ENCODE measurements at places on chromosomes 2 and 18.
A peak's percentile ranks its signal among the peaks of the same experiment; 100 is the strongest.

DNA sequence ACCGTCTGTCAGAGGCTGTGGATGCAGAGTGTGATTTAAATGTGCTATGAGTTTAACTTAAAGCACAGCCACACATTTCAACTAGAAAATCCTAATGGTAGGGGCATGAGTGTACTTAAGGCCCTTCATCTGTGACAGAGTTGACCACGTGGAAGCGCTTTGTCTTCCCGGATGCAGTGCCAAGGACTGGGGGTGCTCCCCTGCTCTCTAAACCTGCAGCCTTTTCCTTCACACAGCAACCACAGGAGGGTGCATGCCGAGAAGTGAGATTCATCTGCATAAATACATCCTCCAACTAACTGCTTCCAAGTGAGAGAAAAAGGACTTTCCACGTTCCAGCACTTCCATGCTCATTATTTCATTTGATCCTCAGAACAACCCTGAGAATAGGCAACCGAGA, 149.6 kb downstream of the MYT1L start:
- H3K27me3 ChIP-seq, result no peaks in the 10 kb centered on the region
- H3K4me3 ChIP-seq, result no peak overlapping the region
- no peaks in the 10 kb centered on the region for H3K36me3 ChIP-seq
- H3K27ac ChIP-seq, result no peak overlapping the region

DNA sequence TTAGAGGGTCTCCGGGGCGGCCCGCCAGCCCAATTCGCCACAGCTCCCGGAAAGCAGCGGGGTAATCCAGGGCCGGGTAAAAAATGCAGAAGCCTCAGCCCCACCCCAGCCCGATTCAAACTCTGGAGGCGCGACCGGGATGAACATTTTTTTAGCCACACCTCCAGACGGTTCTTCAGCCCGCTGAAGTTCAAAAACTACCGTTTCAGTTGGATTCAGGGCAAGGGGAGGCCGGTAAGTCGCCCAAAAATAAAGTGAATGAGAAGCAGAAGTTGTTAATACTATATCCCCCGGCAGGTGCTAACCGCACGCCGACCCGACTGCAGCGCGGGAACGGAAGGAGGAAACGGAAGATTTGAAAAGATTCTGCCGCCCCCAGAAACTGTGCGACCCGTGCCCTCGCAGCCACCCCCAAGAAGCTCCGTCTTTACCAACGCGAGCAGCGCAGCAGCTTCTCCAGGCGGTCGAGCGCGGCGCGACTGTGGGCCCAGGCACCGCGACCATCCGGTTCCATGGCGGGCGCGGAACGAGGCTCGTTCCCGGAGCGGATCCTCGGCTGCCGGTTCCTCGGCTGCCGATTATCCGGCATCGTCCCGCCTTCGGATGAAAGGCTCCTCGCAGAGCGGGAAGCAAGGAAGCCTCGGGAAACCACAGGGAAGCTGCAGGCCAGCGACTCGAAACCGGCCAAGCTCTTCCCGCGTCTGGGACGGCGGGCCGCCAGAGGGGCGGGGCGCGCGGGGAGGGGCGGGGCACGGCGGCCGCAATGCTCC, at the start of gene BARD1:
Gene BARD1 (minus strand): TSS at position 703 of the 770 bp plus-strand sequence. CDS start 114 bp downstream, at position 589.
- H3K27me3 ChIP-seq, result no peaks in the 10 kb centered on the region
- H3K36me3 ChIP-seq, result no peaks in the 10 kb centered on the region
- H3K4me3 ChIP-seq, result peak within 1 kb of the TSS; percentile 76
- H3K27ac ChIP-seq, result peak within 1 kb of the TSS; percentile 73

DNA sequence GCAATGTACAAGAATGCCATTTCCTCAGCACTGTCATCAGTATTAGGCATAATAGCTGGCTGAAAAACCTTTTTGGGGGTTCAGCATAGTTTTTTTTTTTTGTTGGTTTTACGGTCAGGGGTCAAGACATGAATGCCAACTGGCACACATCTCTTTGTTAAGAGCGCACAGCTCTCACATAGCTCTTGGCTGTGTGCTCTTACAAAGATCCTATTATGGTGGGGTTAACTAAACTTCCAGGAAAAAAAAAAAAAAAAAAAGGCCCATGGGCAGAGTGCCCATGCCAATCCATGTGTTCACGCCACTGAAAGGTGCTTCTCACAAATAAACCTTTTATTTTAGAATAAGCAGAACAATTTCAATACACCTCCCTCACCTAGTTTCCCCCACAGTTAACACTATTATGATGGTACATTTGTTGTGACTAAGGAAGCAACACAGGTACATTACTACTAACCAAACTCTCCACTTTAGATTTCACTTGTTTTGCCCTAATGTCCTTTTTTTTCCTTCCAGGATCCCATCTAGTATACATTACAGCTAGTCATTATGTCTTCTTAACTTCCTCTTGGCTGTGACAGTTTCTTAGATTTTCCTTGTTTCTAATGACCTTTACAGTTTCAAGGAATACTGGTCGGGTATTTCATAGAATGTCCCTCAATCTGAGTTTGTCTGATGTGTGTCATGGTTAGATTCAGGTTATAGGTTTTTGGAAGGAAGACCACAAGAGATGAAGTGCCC, 56.3 kb downstream of the C2orf74 start:
- no peaks in the 10 kb centered on the region for H3K27me3 ChIP-seq
- DNase-seq, result no peak
- no peaks in the 10 kb centered on the region for H3K4me1 ChIP-seq
- no peak overlapping the region for H3K27ac ChIP-seq
- peaks cover 22% of the 10 kb centered on the region for H3K36me3 ChIP-seq

DNA sequence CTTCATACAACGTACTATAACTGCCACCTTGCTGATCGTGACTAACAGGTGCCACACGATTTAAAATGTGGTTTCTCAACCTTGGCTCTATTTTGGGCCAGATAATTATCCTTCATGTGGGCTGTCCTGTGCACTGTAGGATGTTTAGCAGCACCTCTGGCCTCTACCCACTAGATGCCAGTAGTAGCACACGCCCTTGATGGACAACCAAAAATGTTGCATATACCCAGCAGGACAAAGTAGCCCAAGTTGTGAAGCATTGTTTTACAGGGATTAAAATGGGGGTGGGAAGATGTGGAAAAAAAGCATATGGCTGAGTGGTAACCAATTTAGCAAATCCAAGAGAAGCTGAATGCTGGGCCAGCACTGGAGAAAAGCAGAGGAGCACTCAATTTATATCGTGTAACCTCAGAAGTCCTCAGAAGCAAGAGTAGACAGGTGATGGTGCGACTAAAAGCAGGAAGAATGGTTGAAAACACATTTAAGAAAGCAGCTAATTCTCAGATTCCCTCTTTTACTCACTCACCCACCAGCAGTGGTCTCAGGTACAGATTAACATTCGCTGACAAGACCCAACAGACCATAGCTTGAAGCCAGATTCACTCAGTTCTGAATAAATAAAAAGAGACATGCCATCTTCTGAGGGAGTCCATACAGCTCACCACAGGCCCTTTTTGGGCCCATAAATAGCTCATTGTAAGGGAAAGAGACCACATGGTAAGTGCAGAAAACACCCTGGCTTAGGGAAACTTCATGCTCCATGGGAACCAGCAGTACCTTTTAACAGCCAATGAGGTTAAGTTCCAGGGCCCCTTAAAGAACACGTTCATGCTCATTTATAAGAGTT, 50.6 kb downstream of the RAPH1 start:
- H3K27me3 ChIP-seq, result no peaks in the 10 kb centered on the region
- H3K36me3 ChIP-seq, result no peaks in the 10 kb centered on the region
- no peak overlapping the region for H3K27ac ChIP-seq
- DNase-seq, result peak; percentile 3

DNA sequence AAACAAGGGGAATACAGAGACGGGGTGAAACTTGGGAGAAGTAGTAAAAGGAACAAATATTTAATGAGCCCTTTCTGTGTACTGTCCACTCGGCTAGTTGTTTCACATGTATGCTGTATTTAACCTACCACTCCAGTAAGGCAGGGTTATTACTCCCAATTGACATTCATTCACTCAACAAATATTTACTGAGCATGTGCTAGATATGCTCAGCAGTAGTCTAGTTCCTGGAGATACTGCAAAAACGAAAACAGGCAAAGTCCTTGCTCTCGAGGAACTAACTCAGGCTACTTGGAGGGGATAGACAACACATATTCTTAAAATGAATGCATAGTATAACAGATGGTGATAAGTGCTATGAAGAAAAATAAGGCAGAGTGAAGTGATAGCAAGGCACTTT, 207.3 kb downstream of the SS18 start:
- H3K36me3 ChIP-seq, result no peaks in the 10 kb centered on the region
- H3K27me3 ChIP-seq, result no peaks in the 10 kb centered on the region
- no peak overlapping the region for H3K4me3 ChIP-seq
- DNase-seq, result no peak
- H3K4me1 ChIP-seq, result no peaks in the 10 kb centered on the region

DNA sequence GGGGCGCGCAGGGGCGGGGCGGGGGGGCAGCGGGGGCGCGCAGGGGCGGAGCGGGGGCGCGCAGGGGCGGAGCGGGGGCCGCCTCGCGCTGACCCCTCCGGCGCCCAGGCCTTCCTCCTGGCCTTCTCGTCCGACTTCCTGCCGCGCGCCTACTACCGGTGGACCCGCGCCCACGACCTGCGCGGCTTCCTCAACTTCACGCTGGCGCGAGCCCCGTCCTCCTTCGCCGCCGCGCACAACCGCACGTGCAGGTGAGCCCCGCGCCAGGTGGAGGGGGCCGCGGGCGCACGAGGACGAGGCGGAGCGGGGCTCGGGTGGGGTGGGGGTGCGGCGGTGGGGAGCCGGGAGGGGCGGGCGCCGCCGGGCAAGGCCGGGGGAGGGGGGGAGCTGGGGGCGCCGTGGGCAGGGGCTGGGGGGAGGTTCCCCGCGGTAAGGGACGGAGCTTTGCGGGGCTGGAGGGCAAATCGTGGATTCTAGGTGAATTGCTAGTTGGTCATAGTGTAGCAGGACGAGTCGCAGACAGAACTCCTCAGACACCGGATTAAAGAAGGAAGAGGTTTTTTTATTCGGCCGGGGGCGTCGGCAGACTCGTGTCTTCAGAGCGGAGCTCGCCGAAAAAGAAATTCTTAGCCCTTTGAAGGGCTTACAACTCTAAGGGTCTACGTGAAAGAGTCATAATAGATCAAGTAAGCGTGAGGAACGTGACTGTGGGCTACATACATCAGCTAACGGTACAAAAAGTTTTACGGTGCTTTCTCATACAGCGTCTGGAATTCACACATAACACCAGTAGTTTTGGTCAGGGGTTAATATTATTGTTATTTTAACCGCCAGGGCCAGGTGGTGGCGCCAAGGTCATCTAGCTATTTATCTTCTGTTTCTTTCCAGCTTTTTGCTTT, 29.9 kb downstream of the ANO7 start:
- H3K4me1 ChIP-seq, result peaks cover 4% of the 10 kb centered on the region
- no peaks in the 10 kb centered on the region for H3K27me3 ChIP-seq
- peak overlapping the region; percentile 22 for H3K4me3 ChIP-seq

DNA sequence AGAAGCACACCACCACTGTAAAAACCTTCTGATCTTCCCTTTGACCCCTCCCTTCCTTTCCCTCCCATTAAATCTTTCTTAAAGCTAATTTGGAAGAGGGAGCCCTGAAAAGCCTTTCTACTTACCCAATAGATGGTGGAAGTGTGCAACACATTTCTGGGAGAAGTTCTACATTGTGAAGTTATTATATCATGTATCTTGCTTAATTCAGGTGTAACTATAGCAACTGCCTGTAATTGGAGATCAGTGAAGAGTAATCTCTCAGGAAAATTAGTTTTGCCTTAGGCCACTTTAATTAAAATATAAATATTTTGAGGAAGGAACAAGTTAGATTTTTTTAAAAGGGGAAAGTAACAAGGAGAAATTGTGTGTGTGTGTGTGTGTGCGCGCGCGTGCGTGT, 266.0 kb downstream of the SH3BP4 start:
- H3K4me1 ChIP-seq, result no peaks in the 10 kb centered on the region
- H3K4me3 ChIP-seq, result no peak overlapping the region
- H3K27ac ChIP-seq, result no peak overlapping the region
- no peaks in the 10 kb centered on the region for H3K27me3 ChIP-seq
- no peak for DNase-seq
- H3K36me3 ChIP-seq, result no peaks in the 10 kb centered on the region

DNA sequence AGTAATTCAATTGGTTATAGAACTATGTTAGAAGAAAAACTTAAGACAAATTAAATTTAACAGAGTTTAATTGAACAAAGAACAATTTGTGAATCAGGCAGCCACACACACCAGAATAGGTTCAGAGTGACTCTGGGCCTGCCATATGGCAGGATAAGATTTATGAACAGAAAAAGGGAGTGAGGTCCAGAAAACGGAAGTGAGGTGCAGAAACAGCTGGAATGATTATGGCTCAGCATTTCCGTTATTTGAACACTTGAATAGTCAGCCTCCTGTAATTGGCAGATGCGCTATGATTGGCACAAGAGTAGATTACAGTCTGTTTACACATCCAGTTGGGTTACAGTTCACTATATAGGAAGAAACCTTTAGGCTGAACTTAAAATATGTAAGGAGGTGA, 99.0 kb downstream of the MBD2 start:
- H3K4me3 ChIP-seq, result no peak overlapping the region
- H3K27me3 ChIP-seq, result no peaks in the 10 kb centered on the region
- peaks cover 3% of the 10 kb centered on the region for H3K4me1 ChIP-seq
- no peak for DNase-seq
- H3K27ac ChIP-seq, result no peak overlapping the region

- peaks cover 10% of the 10 kb centered on the region for H3K4me1 ChIP-seq
- H3K27me3 ChIP-seq, result no peaks in the 10 kb centered on the region
- DNase-seq, result no peak
- H3K27ac ChIP-seq, result no peak overlapping the region
Measured at GRCh38 chr18:79986726-79987125, 1.6 kb downstream of the TXNL4A start.

GRCh38 chr2:67896476-67896875, 166.3 kb downstream of the C1D start:
- H3K4me3 ChIP-seq, result no peak overlapping the region
- no peaks in the 10 kb centered on the region for H3K36me3 ChIP-seq
- no peaks in the 10 kb centered on the region for H3K27me3 ChIP-seq
- H3K4me1 ChIP-seq, result no peaks in the 10 kb centered on the region
- H3K27ac ChIP-seq, result no peak overlapping the region

DNA sequence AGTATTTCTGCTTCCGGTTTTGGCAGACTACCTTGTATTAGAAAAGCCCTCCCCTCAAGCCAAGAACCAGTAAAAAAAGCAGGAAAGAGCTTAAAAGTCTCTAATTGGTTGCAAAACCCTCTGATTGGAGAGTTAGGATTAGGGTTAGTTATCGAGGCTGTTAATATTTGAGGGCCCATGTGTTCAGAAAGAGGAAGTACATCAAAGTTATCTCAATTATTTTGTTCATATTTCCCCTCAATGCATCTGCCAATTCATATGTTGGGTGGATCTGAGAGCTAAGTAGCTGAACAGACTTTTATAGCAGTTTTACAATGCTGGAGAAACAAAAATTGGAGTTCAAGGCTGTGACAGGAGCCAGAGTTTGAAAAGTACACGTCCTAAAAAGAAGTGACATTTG, 43.1 kb upstream of the KLHL14 start:
- no peaks in the 10 kb centered on the region for H3K4me1 ChIP-seq
- no peak for DNase-seq
- no peak overlapping the region for H3K4me3 ChIP-seq
- no peaks in the 10 kb centered on the region for H3K27me3 ChIP-seq

- no peak for DNase-seq
- H3K36me3 ChIP-seq, result no peaks in the 10 kb centered on the region
- H3K4me1 ChIP-seq, result no peaks in the 10 kb centered on the region
- H3K27me3 ChIP-seq, result no peaks in the 10 kb centered on the region
- H3K4me3 ChIP-seq, result no peak overlapping the region
- H3K27ac ChIP-seq, result no peak overlapping the region
Measured at GRCh38 chr18:73684647-73685046, 463.0 kb downstream of the FBXO15 start.

GRCh38 chr2:230872968-230873660, 8.4 kb downstream of the ITM2C start:
- peaks cover 10% of the 10 kb centered on the region for H3K4me1 ChIP-seq
- peaks cover 10% of the 10 kb centered on the region for H3K36me3 ChIP-seq
- H3K27me3 ChIP-seq, result no peaks in the 10 kb centered on the region

- no peak overlapping the region for H3K4me3 ChIP-seq
- no peaks in the 10 kb centered on the region for H3K36me3 ChIP-seq
- DNase-seq, result no peak
- H3K4me1 ChIP-seq, result no peaks in the 10 kb centered on the region
Measured at GRCh38 chr18:45386041-45386655, 229.1 kb upstream of the SLC14A2 start.
